ENCODE measurements at places on chromosomes 6 and 20. TPM values are rescaled to one million over a fixed set of nuclear protein-coding genes. Genes with fewer than 3 reads are reported as not detected.

- DNase-seq: no peak
Measured at GRCh38 chr6:156685823-156686222, 91.4 kb upstream of the ARID1B start.

DNA sequence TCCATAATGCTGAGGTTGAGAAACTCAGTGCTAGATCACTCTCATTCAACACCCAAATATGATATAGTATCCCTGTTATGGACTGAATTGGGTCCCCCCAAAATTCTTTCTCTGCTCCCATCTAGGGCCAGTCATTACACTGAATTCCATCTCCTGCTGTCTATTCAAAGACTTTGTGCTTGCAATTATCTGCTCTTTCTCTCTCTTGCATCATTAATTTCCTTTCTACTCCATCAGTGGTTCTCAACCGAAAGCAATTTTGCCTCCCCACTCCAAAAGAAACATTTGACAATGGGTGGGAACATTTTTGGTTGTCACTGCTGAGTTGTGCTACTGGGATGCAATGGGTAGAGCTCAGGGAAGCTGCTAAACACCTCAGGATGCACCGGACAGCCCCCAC, 271.5 kb upstream of the CDYL start:
- DNase-seq: no peak

The MAFB gene
- 26.5 TPM for total RNA-seq

DNA sequence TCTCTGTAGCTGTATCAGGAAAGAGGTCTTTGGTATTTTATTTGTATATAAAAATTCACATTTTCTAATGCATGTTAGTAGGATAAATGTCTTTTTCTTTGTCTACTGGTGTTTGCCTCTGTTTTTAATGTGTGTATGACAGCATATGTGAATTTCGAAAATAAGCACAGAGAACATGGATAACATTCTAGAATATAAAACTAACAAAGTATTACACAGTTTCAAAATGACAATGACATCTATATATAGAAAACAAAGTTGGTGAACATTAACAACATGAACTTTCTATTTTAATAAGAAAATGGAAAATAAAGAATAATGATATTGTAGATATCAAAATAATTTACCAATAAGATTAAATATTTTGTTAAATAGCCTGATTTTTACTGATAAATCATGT, 608.0 kb downstream of the COL12A1 start:
- DNase-seq: no peak

The MMP24 gene
- total RNA-seq: 2.3 TPM

DNA sequence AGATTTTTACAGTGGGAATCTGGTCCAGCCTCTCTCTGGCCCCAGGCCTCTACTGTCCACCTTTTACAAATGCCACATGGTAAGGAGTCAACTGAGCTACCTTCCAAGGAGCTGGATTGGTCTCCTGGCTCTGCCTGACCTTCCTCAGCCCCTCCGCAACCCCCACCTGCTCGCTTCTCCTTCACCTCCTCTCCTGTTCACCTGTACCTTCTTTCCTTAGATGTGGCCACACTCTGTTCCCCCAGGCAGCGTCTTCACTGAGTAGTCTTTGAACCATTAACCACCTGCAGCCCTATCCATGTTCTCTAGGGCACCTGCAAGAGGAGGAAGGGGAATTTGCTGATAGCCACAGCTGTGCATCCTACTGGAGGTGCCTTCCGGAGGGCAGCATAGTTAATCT, 55.3 kb upstream of the DDR1 start:
- no peak for DNase-seq

The SOBP gene
- 2.6 TPM for total RNA-seq

The FAM209B gene
- total RNA-seq: not detected

GRCh38 chr20:50924261-50924920, 6.8 kb downstream of the ADNP start:
- no peak for DNase-seq

DNA sequence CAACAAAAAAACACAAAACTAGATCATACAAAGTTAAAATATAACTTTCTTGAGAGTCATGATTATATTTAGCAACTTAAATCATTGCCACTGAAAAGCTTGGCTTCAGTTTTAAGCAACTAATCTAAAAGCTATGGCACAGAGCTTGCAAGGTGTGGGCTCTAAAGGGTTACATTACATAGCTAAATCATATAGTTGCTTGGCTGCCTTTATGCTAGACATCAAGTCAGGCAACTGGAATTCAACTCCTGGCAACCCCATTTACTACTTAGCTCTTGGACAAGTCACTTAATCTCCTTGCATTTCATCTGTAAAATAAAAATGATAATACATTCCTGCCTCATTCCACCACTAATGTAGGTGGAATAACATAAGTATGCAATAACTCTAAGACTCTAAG, 40.9 kb upstream of the GCM1 start:
- no peak for DNase-seq

The CRIP3 gene
- total RNA-seq: 2.7 TPM

Data from uterus (tissue), 4 donors.